Suppressor macrophage treated with lipopolysaccharide for 4 hours (primary cell): ENCODE measurements at places on chromosomes 4 and X.

DNA sequence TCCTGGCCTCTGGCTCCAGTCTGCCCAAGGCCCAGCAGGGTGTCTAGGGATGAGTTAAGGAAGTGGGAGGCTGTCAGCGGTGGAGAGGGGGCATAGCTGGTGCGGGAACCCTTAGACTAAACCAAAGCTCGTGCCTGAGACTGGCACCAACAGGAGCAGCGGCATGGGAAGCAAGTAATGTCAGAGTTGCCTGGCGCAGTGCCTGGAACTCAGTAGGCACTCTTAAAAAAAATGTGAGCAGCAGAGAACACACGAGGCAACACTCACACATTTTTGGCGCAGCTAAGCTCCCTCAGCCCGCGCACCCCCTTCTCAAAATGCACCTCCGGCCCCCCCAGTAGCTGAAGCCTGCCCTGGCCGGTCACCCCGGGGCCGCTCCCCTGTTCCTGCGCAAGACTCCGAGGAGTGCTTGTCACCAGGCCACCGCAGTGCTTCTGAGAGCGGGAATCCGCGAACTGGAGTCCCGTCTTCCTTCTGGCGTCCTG is 583 bp downstream of the GABRE start:
- DNase-seq, result no peak

GRCh38 chr4:6029254-6029653 is 11.0 kb upstream of the C4orf50 start:
- no peak for DNase-seq

- no peak for DNase-seq
Measured at GRCh38 chr4:7392438-7393421, 42.0 kb downstream of the PSAPL1 start.

- no peak for DNase-seq
Measured at GRCh38 chr4:48902266-48902665, 4.3 kb downstream of the OCIAD2 start.

DNA sequence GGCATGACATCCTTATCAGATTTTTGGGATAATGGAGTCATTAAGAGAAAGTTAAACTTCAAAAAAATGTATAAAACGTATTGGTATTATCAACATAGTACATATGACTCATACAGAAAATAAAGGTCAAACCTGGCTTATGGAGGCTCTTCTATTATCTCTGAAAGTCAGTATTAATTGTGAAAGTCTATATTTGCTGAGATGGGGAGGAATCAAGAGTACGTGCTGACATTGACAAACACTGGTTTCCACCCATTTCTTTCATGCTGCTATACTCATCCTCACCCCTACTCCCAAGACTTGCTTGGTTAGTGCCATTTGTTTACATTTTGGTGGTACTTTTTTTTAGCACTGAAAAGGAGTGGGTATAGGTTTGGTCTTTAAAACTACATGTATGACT is 30.8 kb upstream of the PLA2G12A start:
- no peak for DNase-seq

- DNase-seq, result no peak
Measured at GRCh38 chr4:177699365-177700213, 257.4 kb upstream of the AGA start.

DNA sequence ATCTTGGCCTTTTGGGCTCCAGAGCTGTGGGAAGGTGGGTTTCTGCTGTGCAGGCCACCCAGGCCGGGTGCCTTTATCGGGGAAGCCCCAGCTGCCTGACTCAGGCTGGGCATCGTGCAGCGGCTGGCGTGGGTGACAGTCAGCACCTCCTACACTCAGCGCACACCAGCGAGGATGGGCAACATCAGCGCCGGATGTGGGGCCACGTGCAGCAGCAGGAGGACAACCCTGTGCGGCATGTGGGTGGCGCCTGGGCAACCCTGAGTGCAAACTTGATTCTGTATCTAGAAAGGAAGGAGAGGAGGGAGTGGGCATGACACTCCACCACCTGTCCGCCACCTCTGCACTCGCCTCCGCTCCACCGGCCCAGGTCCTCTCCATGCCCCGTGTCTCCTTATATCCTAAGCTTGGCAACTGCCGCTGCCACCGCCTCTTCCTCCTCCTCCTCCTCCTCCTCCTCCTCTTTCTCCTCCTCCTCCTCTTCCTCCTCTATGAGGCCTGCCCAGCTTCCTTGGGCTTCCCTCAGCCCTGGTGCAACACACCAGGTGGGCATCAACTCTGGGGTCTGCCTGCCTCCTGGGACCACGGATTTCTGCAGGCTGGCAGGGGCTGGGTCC is 107.4 kb upstream of the AFAP1 start:
- DNase-seq, result no peak

DNA sequence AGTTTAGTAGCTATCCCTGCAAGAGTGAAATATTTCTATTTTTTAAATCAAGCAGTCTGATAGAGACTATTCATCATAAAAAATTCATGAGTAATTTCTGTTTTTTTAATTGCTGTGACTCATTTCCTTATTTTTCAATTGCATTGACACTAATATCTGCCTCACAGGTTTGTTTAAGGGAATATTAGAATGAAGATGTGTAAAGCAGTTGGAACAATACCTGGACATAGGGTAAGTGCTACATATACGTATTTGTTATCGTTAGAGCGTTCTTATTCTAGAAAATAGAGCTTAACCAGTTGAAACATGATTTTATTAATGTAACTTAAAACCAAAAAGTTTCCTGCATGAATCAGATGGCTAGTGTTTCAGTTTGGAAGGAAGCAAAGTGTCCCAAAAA is 2211.3 kb downstream of the PCDH7 start:
- DNase-seq, result no peak

DNA sequence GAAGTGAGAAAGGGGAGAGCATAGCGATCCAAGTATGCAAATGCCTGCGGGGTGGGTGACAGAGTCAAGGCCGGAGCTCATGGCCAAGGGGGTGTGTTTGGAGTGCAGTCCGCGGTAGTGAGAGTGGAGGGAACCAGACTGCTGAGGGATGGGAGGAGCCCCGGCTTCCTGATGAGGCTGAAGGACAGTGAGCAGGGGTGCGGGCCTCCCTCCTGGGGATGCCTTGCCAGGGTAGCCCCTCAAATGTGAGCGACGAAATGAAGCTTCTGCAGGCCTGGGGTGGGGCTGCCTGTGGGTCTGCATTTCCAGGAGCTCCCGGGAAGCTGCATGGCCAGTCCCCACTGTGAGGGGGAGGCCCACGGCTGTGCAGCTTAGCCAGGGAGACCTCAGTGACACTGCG is 45.0 kb downstream of the PSAPL1 start:
- no peak for DNase-seq

DNA sequence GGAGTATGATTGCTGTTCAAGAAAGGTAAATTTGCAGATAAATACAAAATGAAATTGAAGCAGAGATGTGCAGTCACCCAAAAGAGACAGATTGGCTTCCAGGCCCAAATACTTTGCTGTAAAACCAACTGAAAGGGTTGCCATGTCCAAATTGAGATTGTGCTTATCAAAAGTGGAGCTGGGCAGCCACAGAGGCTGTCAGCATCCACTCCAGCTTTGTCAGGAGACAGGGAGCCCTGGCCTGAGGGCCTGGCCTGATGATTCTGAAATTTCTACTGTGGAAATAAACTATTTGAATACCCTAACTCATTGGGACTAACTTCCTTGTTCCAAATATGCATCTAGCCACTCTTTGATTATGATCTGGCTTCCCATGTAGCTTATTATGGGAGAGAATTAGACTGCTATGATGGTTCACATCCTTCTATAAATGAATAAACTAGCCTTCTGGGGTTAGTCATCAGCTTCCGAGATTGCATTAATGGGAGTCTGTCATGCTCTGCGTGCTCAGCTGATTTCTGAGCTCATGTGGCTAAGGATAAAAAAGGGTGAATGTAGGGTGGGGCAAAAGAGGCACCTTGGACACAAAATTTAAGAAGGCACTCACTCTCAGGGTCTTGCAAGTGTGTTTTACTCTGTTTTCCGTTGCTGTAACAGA is 48.2 kb downstream of the SLC34A2 start:
- no peak for DNase-seq

GRCh38 chr4:117844594-117844993 is 189.7 kb upstream of the NDST3 start:
- DNase-seq, result no peak

DNA sequence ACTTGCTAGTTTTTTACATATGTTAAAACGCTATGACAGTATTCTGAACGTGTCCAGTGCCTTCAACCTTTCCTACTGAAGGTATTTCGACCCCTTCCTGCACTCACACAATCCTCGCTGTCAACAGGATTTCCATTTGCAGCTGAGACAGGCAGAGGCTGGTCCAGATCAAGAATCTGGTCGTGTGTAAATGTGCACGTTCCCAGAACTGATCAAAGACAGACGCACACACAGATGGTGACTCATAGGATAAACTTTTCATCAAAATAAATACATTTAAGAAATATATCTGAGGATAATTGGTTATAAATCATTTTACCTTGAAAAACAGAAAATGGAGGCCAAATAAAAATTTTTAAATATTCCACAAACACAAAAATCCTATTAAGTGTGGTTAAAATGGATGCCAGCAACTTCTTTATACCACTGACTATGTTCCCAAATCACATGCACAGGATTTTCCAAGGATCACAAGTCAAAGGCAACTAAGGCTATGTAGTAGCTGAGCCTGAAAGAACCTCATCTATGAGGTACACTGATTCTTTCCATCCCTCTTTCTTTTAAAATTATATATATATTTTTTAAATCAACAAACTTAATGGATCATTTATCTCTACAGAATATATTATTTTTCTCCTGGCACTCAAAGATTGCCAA is 85.9 kb downstream of the RNF150 start:
- no peak for DNase-seq

DNA sequence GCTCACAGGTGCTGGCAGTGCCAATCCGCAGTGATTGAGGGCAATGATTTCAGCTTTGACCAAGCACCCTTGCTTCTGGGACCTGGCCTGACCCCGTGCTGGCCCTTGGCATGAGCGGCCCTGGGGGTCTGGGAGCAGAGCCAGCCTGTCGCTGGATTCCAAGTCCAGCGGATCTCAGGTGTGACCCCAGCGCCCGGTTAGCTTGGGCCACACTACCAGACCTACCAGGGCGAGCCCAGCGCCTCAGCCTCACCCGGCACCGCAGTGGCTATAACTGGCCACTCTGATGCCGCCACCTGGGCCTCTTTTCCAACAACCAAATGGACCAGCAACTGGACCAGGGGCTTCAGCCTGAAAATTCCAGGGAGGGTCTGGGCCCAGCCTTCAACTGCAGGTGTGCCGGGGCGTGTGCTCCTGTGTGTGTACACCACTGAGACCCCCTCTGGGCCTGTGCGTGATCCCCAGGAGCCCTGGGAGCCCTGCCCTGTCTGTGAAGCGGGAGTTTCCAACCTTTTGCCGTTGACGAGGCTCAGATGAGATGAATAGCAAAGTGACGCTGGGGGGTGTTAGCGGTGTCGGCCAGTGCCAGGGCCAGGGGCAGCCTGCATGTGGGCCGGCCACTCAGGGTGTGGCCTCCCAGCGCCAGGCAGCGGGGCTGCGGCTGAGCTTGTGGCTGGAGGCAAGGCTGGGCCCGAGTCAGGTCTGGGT is 658 bp downstream of the SH3TC1 start:
- peak; percentile 67 for DNase-seq

DNA sequence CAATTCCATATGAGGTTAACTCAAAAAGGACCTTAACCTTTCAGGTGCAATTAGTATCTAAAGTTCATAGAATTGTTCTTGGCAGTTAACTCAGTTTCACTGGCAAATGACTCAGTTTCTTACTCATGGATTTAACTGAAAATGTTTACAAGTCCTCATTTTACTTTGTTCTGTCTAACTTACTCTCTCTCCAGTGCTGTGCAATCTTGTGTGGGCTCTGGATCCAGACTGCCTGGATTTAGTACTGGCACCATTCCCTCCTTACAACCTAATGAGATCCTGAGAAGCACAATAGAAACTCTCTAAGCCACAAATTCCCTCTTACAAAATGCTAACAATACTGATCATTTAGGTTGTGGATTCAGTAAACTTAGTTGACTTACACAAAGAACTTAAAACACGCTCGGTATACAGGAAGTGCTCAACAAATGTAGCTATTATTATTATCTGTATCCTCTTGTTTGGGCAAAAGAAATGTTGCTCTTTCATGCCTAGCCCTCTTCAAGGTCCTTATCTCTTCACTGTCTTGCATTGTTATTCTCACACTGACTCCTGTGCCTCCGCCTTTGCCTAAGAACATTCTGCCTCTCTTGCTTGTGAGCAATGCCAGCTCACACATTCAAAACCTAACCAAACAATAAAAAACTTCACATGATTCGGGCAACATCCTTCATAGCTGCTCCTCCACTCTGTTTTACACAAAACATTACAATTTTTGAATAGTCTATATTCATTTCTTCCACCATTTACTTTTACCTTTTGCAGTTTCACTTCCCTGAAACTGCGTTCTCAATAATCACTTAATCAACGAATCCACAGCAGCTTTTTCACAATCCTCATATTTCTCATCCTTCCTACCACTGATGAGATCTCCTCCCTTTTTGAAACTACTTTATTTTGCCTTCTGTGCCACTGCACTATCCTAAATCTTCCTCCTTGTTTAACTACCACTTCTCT is 91.8 kb downstream of the PDE5A start:
- DNase-seq, result no peak

DNA sequence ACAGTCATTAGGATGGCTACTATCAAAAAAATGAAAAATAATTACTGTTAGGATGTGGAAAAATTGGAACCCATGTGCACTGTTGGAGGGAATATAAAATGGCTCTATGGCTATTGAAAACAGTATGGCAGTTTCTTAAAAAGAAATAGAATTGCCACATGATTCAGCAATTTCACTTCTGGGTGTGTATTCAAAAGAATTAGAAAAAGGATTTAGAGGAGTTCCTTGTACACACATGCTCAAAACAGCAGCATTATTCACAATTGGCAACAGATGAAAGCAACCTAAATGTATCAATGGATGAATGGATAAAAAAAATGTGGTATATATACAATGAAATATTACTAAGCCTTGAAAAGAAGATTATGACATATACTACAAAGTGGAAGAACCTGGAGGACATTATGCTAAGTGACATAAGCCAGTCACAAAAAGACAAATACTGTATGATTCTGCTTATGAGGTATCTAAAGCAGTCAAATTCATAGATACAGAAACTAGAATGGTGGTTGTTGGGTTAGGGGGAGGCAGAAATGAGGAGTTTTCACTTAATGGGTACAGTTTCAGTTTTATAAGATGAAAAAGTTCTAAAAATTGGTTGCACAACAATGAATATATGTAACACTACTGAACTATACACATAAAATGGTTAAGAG is 123.2 kb downstream of the ELOVL6 start:
- no peak for DNase-seq

DNA sequence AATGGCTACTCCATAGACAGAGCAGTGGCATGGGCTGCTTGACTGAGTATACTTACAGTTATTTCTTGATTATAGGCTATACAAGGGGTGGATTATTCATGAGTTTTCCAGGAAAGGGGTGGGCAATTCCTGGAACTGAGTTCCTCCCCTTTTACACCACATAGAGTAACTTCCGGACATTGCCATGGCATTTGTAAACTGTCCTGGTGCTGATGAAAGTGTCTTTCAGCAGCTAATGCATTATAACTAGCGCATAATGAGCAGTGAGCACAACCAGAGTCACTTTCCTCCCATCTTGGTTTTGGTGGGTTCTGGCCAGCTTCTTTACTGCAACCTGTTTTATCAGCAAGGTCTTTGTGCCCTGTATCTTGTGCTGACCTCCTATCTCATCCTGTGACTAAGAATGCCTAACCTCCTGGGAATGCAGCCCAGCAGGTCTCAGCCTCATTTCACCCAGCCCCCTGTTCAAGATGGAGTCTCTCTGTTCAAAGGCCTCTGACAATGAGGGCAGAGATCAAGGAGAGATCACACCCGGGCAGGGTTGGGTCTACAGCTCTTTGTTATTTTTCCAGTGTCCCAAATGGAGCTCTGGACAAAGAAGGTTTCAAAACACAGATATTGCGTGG is 468.4 kb upstream of the PRKX start:
- no peak for DNase-seq
